ENCODE measurements at places on chromosomes 6 and 20.

- DNase-seq: no peak
These were observed 20.7 kb upstream of the ENPP1 start for GRCh38 chr6:131787079-131787478.

- DNase-seq: no peak
These were observed 721.4 kb downstream of the RFPL4B start for GRCh38 chr6:113068570-113068969.

DNA sequence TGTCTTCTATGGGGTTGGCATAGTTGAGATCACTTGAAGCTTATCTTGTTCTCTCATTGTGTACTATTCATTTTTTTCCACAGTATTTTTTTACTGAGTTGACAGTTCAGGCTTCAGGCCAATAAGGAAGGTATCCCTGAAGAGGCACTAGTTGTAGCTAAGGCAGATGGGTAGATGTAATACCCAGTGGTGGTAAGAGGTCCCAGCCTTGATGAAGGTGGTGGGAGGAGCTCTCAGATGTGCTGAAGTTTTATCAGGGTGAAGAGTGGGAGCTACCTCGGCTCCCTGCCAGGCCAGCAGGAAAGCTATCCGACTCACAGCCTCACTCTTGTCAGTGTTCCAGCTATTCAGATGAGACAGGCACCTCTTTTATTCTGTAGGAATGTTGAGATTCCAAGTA is 87.7 kb upstream of the UFL1 start:
- no peak for DNase-seq

GRCh38 chr20:60453388-60454246 is 495.4 kb downstream of the CDH26 start:
- DNase-seq: no peak

GRCh38 chr6:106257195-106257594 is 68.4 kb downstream of the ATG5 start:
- no peak for DNase-seq

DNA sequence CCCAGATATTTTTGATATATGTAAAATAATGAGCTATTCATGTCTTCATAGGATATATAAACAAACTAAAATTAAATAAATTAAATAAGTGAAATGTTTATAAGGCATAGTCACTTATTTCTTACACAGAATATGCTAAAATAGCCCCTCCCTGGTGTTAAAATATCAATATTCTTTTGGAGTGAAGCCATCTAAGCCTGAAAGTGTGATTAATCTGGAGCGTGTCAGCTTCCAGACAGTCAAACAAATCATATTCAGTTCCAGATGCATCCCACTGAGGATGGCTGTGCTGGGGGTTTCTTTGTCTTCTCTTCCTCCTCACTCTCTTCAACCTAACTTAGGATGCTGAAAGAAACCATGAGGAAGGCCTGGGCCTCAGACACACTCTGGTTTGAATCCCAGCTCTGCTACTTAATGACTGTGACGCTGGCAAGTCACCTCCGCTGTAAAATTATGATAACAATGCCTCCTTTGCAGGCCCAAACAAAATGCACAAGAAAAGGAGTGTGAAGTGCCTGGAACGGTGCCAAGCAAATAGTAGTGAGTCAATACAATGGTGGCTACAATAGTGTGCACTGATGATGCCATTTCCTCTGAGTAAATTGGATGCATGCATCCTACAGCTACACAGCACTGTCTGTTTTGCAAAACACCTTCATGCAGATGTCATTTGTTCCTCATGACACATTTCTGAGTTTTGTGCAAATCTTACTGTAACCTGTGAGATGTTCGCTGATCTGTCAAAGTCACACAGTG is 161.4 kb downstream of the FOXC1 start:
- DNase-seq: no peak

DNA sequence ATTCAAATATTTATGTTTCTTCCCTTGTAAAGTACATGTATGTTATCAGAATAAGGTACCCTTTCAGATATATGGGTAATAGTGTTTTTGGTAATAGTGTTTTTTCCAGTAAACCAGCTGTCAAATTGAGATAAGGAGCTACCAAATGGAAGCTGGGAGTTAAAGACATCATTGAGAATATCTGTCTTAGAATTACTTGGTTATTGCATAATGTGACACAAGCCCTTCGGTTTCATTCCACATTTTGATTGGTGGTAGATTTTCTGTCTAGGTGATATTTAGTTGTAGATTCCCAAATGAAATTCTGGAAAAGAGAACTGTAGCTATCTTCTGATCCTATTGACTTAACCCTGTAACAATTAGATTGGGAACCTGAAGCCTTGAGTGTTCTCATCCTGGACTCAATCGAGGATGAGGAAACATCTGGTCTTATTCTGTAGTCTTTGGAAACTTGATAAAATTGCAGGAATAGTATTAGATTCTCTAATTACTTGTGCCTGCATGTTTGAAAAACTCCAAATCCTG is 75.1 kb upstream of the SYNJ2 start:
- DNase-seq: no peak

GRCh38 chr6:130525408-130525807 is 159.6 kb downstream of the TMEM200A start:
- no peak for DNase-seq

- no peak for DNase-seq
These were observed 54.7 kb downstream of the SSR1 start for GRCh38 chr6:7258231-7258763.

DNA sequence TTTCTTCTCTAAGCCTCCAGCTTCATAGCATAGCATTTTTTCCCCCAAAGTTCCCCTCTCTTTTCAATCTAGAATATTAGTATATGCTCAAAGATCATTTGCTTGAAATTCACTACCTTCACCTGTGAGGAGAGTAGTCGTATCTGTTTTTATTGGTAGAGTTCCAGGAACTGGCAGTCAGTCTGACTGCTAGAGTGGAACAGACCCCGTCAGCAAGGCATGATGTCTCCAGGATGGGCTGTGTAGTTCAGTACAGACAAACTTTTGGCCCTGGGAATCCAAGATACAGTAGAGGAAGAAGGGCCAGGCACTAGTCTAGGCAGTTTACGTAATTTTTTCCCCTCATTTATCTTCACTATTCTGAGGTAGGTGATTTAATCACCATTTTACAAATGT is 29.1 kb downstream of the RALY start:
- no peak for DNase-seq

GRCh38 chr20:53660078-53660909 is 66.7 kb upstream of the ZNF217 start:
- no peak for DNase-seq

DNA sequence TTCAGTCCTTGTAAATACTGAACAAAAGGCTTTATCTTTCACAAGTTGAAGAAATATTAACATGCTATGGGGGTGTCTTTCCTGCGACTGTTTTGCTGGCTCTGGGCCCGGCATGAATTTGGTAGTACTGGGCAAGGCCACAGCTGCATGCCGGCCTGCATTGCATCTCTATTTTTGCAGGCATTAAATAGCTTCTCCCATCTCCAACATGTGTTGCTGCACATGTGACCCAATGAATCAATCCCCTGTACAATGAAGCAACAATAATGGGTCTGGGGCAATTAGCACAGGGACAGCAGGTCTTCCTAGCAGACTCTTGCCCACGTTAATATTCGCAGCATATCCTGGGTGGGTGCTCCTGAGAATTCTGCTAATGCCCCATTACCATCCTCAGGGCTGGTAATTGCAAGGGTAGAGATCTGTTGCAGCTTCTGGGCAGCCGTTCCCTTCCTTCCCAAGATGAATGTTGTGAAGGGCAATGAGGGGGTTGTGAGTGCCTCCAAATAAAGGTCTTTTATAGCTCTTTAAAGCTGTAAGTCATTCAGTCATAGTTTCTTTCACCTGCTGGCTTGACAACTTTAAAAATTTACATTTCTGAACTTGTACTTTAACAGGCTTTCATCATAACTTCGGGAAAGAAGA is 24.3 kb upstream of the CDYL start:
- no peak for DNase-seq

DNA sequence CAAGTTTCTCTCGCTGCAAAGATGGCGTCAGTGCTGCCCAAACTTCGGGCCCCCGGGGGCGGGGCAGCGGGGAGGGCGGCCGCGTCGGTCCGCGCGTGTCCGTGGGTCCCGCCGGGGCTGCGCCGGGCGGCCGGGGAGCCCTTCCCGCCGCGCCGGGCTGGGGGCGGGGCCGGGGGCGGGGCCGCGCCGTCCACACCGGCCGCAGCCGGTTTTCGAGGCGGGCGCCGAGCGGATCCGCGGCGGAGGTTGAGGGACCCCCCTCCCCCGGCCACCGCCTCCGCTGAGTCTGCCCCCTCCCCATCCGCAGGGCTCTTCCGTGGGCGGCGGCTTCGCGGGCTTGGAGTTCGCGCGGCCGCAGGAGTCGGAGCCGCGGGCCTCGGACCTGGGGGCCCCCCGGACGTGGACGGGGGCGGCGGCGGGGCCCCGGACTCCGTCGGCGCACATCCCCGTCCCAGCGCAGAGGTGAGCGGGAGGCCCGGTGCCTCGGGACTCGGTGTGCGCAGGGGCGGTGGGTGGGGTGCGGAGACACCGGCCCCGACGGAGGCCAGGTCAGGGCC is 572 bp downstream of the SLC2A4RG start:
- DNase-seq: no peak

DNA sequence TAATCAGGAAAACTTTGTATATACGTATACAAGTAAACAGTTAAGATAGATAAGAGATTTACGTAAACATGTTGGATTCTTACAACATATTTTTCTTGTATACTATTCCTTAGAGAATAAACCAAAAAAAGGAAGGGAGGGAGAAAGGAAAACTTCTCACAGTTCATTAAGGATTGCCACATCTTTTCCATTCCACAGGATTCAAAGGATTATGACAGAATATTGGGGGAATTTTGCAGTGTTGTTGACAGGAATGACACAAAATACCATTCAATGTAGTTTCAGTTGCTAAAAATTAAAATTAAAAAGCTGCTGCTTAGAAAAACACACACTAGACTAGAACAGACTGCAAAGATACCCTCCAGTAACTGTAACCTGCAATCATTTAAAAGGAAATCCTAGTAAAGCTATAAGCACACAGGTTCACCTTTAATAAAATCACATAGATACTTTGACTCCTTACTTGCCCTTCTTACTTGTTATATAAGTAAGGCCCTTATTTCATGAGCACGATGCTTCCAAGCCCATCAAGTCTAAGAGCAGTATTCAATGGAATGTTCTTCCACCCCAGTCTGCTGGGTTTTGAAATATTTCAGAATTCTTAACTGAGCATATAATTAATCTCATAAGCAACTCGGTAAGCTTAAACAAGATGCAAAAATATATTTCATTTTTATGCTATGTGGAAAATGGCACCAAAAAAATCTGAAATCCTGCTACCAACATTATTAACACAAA is 107.8 kb downstream of the SMLR1 start:
- DNase-seq: no peak

GRCh38 chr6:97790926-97791590 is 508.0 kb upstream of the MMS22L start:
- DNase-seq: no peak

DNA sequence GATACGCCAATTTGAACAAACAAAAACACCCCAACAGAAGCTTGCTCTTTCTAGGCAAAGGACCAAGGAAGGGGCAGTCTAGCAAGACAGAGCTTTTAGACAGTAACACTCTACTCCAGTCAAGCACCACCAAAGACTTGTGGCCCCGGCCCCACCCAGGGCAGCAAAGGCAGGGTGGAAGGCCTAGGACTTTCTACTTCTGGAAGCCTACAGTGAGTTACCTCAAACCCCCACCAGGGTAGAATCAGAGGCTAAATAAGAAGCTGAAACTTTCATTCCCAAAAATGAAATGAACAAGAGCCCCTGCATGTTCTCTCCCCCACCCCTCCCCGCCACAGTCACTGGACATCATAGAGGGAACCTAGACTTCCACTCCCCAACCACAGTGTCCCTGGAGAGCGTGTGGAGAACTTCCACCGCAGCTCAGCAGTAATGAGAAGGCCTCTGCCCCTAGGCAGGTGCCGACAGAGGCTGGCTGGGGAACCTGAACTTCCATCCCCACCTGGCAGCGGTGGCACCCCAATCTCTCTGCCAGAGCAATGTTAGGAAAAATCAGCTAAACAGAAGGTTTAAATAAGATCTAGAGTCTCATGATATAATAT is 40.0 kb downstream of the KATNA1 start:
- no peak for DNase-seq

GRCh38 chr6:112116221-112116620 is 28.8 kb downstream of the FAM229B start:
- DNase-seq: no peak

DNA sequence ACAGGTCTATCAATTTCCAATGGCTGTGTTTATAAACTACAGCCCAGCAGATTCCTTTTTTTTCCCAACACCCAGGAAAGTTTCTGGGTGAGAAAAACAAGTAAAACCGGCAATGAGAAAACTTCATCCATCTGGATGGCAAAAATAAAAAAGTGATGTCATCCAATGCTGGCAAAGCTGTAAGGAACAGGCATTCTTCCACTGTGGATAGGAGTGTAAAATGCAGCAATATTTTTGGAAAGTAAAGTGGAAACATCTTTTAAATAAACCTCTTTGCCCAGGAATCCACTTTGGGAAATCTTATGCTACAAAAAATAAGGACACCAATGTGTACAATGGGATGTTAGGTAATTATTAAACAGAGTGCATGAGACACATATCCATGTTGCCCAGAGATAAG is 102.1 kb upstream of the NT5E start:
- no peak for DNase-seq

GRCh38 chr6:167005350-167006159 is 6.4 kb downstream of the CEP43 start:
- no peak for DNase-seq

GRCh38 chr6:170034294-170034693 is 256.6 kb downstream of the DLL1 start:
- no peak for DNase-seq

GRCh38 chr20:50561379-50562078 is 51.3 kb downstream of the PTPN1 start:
- DNase-seq: no peak

DNA sequence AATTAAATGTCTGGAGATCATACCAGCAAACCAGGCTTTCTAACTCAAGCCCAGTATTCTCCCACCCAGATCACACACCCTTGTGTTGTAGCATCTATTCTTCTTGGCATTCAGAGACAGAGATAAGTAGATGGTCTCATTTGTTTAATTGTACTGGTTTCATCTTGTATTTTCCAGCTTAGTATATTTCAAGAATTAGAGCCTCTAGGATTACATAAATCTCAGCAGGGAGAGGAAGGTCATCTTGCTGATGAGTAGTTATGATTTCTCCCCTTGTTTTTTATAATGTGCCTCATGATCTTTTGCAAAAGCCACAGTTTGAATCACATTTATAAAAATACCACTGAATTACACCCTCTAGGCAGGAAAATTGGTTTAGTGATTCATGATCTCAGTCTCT is 106.6 kb upstream of the NRSN1 start:
- DNase-seq: no peak

- DNase-seq: no peak
These were observed 13.5 kb downstream of the TIAM2 start for GRCh38 chr6:155008625-155009024.
